SK-MEL-5 (cell line): ENCODE measurements at places on chromosomes 6 and 20.

GRCh38 chr20:17941087-17941825 is 27.3 kb downstream of the SNX5 start:
- DNase-seq: no peak

DNA sequence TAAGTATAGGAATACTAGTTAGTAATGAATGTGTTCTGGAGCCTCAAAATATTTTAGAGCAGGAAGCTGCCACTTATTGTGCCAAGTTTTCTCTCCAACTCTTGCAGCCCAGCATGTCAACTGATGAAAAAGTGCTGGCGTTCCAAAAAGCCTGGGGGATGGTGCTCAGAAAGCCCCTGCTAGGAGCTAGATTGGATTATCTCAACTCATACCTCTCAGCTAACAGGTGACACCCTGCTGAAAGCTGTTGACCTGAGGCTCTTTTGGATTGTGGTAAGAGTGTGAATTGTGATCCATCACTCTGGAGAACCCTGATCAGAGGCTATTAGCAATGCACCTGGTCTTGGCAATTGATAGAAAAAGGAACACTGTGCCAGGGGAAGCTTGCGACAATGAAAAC is 580.4 kb downstream of the EYS start:
- DNase-seq: no peak

DNA sequence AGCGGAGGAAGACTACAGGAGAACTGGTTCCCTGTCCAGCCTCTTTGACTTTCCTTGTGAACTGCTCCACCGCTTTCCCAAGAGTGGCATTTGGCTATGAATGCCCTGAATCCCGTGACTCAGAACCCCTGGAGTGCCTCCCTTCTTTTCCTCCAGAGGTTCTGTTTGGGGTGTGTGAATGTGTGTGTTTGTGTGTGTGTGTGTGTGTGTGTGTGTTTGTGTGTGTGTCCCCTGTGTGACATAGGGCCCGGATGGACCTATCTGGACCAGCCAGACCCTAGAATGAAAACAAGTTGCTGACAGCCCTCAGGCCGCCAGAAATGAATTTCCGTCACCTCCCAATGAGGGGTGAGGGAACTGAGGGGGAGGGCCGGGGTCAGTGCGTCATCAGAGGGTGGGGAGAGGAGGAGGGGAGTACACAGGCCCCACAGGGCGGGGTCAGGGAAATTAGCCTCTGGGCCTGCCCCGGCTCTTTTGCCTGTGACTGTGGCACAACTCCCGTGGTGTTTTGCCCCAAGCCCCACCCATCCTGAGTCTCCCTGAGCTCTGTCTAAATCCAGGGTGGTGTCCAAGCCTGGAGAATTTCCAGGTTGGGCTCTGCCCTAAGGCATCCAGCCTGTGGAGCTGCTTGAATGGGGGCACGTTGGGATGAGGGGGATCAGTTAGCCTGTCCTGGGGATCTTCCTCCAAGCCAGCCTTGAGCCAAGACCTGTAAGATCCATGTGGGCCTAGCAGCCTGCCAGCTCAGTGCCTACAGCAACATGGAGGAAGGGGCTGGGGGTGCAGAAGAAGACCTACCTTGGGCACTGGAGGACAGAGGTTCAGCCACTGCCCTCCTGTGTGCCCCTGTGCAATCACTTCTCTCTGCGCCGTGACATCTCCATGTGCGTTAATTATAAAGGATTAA is 15.2 kb upstream of the MRPS18A start:
- DNase-seq: peak; percentile 82

- no peak for DNase-seq
Measured at GRCh38 chr6:166439366-166440091, 56.8 kb upstream of the MPC1 start.

DNA sequence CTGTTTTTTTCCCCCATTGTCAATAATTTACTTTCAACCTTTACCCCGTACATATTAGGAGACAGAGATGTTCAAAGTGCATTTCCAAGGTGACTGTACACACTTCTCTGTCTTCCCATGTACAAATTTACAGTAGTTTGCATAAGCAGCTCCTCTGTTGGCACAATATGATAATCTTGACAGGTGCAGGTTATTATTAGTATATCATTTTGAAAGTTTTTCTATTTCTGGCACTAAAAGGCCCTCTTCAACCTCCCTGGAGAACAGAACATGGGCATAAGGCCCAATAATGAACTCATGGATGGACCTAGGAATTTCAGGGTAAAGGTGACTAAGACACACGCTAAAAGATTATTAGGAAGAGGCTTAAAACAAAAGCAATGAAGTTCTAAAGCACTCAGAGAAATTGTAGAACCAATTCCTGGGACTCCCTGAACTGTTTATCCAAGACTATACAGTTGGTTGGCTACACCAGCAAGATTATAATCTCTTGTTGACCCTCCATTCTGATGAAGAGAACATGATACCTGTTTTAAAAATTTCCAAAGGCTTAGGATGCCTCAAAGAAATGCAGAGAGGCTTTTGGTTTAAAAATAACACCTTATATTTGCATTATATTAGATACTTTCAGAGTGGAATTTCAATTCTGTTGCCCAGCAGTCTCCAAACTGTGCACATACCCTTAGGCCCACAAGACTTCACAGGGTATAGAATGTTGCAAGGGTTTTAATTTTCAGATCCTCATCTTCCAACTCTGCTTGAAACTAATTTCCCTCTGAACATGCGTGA is 1.1 kb downstream of the AIG1 start:
- DNase-seq: no peak

DNA sequence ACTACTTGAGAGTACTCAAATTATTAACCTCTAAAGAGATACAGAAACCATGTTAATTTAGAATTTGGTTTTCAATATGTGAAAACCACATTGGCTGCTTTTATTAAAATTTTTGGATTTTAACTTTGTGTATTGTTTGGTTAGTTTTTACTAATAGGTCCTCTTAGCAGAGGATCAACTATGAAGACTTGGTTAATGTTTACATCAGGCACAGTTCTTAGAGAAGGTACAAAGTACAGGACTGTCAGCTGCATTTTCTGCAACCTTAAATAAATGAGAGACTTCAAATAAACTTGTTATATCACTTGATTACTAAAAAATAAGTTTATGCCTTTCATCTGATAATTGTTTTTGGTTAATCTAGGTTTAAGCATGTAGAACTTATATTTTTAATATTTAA is 89.1 kb downstream of the PHF3 start:
- DNase-seq: no peak

- no peak for DNase-seq
Measured at GRCh38 chr6:100305209-100305869, 159.4 kb downstream of the SIM1 start.

DNA sequence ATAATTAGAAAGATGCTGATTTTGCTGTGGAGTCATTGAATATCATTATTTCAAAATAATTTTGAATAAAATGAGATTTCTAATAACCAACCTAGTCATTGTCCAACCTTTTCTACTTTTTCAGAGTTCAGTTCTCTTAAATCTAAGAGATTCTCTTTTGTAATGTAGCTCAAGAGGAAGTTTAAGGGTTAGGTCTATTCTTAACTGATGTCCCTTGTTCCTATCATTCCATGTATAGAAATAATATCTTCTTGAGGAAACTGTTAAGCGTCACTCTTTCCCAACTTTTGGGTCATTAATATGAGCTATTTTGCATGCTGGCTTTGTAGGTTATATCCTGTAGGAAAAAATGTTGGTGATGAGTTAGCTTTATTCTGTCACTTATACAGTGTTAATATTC is 27.0 kb downstream of the RNF144B start:
- DNase-seq: no peak

DNA sequence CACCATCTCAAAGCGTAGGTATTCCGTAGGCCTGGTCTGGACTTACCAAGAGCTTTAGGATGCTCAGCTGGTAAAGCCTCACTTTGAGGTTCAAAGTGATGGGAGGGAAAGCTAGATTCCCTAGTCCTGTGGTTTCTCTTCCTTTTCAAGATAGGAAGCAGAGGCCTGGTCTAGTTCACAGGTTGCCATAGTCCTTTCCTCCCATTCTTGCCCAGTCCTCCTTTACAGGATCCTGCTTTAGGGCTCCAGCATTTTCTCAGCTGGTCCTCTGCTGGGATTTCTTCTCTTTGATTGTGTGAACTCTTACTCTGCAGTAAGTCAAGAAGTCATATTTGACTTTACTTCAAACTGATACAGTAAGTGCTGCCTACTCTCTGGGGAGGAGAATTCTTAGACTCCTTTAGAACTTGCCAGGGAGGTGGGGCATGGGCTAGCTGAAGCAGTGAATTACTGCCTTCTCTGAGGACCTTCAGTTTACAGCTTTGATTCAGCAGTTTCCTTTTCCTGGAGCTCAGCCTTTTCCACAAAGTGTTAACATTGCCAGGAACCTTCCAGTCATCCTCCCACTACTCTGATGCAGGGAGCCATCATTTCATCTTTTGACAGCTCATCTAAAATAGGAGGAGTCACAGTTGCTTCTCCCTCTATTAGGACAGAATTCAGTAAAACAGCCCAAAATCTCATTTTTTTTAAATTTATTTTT is 42.8 kb upstream of the PLCG1 start:
- DNase-seq: no peak

GRCh38 chr6:396126-396520 is 4.6 kb downstream of the IRF4 start:
- DNase-seq: peak; percentile 100

- no peak for DNase-seq
Measured at GRCh38 chr6:8195714-8196102, 93.4 kb upstream of the EEF1E1 start.

GRCh38 chr20:14829906-14830305 is 492.5 kb upstream of the FLRT3 start:
- DNase-seq: no peak

- no peak for DNase-seq
Measured at GRCh38 chr20:63124092-63124781, 91.7 kb downstream of the YTHDF1 start.

- no peak for DNase-seq
Measured at GRCh38 chr6:18748314-18748713, 361.2 kb downstream of the RNF144B start.

DNA sequence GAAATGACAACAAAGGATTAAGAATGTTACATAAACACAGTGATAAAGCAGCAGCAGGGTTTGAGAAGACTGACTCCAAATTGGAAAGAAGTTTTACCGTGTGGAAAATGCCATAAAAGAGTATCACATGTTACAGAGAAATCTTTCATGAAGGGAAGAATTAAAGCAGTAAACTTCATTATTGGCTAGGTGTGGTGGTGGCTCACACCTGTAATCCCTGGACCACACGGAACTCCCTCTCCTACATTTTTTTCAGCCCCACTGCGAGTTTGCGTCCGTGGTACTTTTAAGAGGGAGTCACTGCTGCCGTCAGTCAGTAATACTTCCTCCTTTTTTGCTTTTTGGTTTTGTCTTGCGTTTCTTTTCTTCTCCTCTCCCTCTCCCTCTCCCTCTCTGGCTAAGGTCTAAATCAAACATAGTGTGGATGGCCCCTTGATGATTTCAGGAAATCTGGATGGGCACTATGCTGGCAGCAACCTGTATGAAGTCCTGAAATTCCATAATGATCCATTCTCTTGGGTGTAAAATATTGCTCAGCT is 112.3 kb downstream of the MAN1A1 start:
- DNase-seq: no peak

DNA sequence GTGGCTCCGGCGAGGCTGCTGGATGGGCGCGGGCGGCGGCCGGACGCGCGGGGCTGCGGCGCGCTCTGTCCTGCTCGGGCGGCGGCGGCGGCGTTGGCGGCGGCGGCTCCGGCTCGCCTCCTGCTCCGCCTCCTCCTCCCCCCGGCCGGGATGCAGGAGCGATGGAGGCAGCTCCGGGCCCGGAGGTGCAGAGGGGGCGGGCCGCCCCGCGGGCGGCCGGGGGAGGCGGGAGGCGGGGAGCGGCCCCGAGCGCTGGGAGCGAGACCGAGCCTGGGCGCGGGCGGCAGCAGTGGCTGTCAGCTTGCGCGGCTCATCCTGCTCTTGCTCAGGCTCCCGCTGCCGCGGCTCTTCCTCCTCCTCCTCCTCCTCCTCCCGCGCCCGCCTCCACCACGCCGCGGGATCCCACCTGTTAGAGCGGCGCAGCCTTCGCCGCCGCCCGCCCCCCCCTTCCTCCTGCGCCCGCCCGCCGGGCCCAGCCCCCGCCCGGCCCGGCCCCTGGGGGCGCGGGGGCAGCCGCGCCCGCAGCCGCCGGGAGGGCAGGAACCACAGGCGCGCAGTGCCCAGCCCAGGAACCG is at the start of gene NOL4L:
TSS of gene NOL4L (minus strand) at position 323 of the 575 bp plus-strand sequence. CDS start 443 bp downstream, outside the sequence.
- DNase-seq: no peak

- DNase-seq: no peak
Measured at GRCh38 chr6:26403893-26404292, 1.8 kb downstream of the BTN3A1 start.

DNA sequence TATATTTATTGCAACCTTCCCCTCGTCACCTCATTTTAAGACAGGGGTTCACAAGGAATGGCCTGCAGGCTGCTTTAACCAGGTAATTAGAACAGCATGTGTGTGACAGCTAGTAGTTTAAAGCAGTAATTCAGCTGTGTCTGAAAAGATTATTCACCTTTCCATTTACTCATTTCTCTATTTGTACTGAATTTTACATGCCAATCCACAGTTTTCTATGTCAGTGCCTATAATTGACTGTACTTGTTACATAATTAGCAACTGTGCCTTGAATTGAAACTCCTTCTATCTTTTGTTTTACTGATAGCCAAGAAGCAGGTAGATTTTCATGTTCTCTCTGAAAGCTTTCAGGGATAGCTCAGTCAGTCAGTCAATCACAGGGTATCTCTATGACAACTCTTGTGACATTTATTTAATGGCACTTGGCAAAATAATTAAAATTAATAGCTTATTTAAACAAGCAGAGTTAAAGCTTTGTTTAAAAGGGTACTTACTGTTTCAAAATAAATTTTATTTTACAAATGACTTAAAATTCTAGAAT is 214.0 kb downstream of the ZFAND3 start:
- no peak for DNase-seq

DNA sequence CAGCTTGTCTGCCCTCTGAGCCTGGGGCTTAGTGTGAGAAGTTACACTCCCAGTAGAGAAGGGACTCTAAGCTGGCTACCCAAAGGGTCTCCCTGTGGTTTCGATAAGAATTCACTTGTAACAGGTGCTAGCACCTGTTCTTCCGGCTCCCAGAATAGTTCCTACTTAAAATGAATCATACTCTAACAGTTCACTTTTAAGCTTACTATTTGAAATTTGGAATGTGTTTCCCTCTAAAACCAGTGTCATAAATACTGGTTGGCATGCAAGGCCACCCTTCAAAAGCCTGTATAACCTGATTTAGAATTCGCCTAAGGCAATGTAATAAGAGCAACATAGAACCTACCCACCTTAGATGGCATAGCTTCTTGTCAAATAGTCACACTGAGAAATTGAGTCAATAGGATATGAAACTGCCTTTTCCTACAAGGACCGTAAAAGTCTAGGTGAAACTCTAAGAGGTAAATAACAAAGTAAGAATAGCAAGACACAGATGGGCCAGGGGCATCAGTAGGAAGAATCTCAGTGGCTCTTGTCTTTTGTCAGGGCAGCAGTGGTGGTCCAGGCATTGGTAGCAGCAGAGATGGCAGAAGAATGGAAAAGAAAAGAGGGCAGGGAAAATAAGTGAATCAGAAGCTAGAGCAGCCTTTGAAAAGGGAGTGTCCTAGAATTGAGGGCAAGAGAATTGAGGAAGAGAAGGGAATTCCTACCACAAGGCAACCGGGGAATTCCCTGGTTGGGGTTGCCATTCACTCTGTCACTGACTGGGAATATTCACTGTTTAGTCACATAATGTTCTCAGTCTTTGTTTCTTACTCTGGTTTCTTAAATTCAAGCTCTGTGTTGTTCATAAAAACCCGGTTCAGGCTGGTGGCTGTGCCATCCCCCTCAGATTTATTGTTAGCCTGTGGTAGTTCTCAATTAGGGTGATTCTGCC is 91.5 kb downstream of the HIVEP2 start:
- no peak for DNase-seq

GRCh38 chr6:34462551-34462971 is 3.3 kb upstream of the PACSIN1 start:
- peak; percentile 80 for DNase-seq
